ENCODE measurements at places on chromosomes 12 and 14. TPM values are rescaled to one million over a fixed set of nuclear protein-coding genes. Genes with fewer than 3 reads are reported as not detected.

The CACNA2D4 gene
- total RNA-seq: 0.14 TPM

GRCh38 chr12:52585066-52585465 lies 11.4 kb upstream of the KRT74 start:
- no peak for DNase-seq

DNA sequence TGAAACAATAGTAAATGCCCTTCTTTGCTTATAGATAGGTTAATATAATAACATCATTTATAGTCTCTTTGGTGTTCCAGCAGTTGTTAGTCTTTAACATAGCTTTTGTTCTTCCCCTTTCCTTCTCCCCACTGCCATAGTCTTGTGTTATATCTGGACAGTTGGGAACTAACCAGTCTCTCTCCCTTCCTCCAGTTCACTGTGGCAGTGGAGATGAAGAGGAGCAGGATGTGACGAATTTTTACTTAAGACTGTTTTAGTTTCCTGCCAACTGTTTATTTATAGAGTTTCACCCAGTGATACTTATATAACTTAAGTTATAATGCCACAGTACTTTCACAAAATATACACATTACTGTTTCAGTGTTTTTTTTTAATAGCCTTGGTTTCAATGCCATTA lies 277.4 kb downstream of the PDZRN4 start:
- DNase-seq: no peak

GRCh38 chr12:70691018-70691672 lies 53.9 kb upstream of the PTPRB start:
- no peak for DNase-seq

DNA sequence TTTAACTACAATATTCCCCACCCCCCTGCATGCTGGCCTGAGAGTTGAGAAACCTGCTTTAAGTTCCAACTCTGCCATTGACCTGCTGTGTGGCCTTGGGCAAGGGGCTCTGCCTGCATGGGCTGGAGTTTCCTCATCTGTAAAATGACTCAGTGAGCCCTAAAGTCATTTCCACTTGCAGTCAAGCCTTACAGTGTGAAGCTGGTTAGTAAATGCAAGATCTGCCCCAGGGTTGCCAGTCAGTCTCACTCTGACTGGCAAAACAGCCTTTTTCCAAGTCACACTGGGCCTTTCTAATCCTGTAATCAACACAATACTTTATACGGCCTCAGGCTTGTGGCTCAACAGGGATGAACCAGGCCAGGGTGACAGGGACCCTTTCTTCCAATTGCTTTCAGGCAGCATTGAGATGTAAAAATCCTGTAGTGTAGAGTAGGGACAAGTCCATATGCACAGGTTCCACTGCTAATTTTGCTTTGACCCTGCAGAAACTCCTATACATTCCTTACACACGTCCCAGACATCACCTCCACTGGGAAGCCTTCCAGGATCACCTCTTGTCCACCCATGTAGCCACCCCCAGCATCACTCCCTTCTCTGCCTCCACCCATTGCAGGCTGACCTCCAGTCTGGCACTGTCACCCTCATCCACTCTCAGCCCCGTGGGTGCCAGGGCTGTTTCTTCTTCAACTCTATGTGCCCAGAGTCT lies 42.6 kb upstream of the PRIMA1 start:
- no peak for DNase-seq

All from epithelial cell of proximal tubule (primary cell).